ENCODE measurements at places on chromosomes 3 and 15. TPM values are rescaled to one million over a fixed set of nuclear protein-coding genes. Genes with fewer than 3 reads are reported as not detected.

Gene TFDP2
- 29.7 TPM for polyA plus RNA-seq

Gene CYP1A2
- polyA plus RNA-seq: not detected

Gene LRRC49
- not detected for polyA plus RNA-seq

Gene SCN11A
- polyA plus RNA-seq: not detected

Gene DPP8
- polyA plus RNA-seq: 46.5 TPM

Gene BFSP2
- 2.8 TPM for polyA plus RNA-seq

Gene IL17RB
- 0.48 TPM for polyA plus RNA-seq

Gene RHCG
- polyA plus RNA-seq: not detected

Gene CHMP2B
- 59.2 TPM for polyA plus RNA-seq

Gene ACTC1
- polyA plus RNA-seq: not detected

Gene TMEM266
- 0.20 TPM for polyA plus RNA-seq

Gene KLHL25
- polyA plus RNA-seq: 0.60 TPM

Gene SUSD5
- polyA plus RNA-seq: not detected

Gene CCK
- polyA plus RNA-seq: not detected

Gene MYRIP
- 0.11 TPM for polyA plus RNA-seq

Gene GOLGA8G
- not detected for polyA plus RNA-seq

Gene ABCF3
- polyA plus RNA-seq: 49.1 TPM

Gene SLC15A2
- 2.0 TPM for polyA plus RNA-seq

Gene LYZL4
- not detected for polyA plus RNA-seq

Gene C3orf22
- polyA plus RNA-seq: not detected
